ENCODE measurements at places on chromosomes 2 and 18.

GRCh38 chr2:54073796-54074195 lies 41.6 kb upstream of the ACYP2 start:
- DNase-seq: no peak

DNA sequence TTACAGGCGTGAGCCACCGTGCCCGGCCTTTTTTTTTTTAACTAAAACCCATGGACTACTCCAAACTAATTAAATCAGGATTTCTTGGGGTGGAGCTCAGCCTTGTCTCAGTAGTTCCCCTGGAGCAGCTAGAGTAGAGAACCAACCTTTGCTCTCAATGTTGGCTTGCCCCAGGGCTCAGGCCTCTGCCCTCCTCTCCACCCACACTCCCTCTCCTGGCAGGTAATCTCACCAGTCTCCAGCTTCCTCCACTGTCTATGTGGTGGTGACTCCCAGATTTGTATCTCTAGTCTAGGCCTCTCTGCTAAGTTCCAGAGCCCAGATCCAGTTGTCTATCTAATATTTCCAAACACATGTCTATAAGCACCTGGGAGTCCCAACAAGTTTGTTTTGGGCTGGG lies 9.6 kb upstream of the MTA3 start:
- no peak for DNase-seq

DNA sequence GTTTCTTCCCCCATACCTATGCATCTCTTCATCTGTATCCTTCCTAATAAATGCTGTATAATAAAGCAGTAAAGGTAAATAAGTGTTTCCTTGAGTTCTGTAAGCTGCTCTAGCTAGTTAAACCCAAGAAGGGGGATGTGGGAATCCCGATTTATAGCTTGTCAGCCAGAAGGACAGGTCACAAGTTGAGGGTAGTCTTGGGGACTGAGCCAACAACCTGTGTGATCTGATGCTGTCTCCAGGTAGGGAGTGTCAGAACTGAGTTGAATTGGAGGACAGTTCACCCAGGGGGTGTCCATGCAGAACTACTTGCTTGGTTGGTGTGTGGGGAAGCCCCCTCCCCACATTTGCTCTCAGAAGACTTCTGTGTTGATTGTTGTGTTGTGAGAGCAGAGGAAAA lies 112.4 kb downstream of the LDLRAD4 start:
- no peak for DNase-seq

- no peak for DNase-seq
These were observed 410.8 kb upstream of the POU3F3 start for GRCh38 chr2:104443145-104443544.

- no peak for DNase-seq
These were observed 146.4 kb upstream of the SPATS2L start for GRCh38 chr2:200159829-200160781.

DNA sequence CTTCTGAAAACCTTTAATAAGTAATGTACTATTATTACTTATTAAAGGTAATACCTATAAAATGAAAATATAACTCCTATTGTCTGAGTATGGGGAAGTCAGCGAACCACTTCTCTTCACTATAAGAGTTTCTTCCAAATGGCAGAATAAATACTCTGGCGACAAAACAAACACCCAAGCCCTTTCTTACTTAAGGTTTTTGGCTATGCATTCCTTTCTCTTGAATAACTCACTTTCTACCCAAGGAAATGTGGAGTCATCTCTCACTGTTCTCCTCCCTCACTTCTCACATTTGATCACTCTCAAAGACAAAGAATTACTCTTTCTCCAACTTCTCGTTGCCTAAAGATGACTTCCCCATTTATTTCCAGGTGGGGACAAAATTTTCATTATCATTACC lies 816.8 kb upstream of the CRIM1 start:
- DNase-seq: no peak

Measured in endothelial cell (in vitro differentiated cells).